ENCODE measurements at places on chromosomes 13 and 19.

- no peak for DNase-seq
Observed at GRCh38 chr13:112868308-112868707, 100.7 kb upstream of the MCF2L start.

DNA sequence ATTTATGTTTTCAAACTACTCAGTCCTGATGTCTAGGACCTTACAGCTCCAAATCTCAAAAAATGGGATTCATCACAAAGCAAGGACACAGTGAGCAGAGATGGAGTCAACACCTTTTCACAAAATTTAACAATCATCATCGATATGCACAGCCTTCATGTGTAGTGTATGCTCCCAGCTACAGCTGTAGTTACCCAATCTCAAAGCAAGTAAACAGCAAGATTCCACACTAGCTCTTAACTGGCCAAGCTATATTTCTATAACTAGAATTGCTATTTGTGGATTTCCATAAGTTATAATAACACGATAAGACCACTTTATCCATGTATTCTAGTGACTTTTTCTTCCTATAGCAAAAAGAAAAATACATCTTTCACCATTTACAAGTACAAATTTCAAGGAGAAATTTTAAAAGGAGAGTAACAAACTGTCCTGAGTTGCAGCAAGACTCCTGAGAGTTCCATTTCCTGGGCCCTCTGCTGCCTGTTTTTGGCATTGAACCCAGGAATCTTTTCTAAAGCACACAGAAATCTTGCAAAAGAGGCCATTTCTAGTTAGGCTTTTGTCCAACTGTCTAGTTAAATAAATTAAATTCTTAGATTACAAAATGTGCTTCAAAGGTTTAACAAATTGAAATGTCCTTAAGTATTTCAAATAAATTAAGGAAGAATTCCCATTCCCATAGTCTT lies 460.6 kb downstream of the FGF14 start:
- no peak for DNase-seq

GRCh38 chr19:30881281-30881680 lies 468.0 kb downstream of the TSHZ3 start:
- DNase-seq = no peak

DNA sequence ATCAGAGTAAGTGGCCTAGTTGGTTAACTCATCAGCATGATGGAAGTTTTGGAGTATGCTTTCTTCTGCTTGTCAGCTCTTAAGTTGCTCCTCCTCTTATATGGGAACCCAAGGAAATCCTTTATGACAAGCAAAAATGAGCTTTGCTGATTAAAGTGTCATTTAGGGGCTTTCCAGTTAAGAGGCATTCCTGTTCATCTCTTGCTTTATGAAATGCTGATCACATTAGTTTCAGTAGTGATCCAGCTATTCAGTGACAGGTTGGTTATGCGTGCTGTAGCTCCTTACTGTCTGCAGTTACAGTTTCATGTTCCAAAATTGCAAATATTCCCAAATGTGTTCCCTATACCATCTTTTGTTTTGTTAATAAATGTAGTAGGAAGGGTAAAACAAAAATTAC lies 146.6 kb downstream of the CDK8 start:
- no peak for DNase-seq

DNA sequence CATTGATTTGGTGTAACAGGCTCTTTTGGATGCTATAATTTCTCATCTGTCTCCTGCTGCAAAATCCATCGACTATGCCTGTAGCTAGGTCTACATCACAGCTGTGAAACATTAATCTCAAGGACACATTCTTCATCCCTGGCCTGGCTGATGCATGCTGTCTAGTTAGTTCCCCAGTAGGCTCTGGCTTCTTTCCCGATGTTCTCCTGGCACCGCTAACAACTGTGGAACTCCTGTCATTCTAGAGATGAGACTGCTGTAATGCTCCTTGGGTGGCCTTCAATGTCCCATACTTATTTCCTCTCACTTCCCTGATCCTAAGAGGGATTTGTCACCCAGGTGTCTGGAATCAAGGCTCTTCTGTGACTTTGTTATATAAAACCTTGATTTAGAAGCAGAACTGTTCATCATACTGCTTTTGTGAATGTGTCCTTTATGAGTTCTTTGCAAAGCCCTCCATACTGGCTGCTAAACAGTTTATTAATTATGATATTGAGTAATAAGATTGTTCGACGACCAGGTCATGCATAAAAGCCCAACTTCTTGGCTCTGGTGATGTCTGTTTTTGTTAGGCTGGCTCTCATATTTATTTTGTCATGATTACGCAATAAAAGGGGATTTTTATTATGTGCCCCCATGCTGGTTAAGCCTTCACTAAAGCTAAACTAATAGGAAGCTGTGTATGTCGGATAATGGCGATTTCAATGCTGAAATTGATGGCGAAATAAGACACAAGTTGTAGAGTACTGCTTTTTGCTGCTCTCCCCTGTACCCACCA lies 227.5 kb downstream of the DCT start:
- DNase-seq = no peak

- DNase-seq = no peak
Observed at GRCh38 chr19:38255383-38256014, 675 bp downstream of the PPP1R14A start.

- no peak for DNase-seq
Observed at GRCh38 chr13:100213576-100213975, 124.7 kb downstream of the PCCA start.

DNA sequence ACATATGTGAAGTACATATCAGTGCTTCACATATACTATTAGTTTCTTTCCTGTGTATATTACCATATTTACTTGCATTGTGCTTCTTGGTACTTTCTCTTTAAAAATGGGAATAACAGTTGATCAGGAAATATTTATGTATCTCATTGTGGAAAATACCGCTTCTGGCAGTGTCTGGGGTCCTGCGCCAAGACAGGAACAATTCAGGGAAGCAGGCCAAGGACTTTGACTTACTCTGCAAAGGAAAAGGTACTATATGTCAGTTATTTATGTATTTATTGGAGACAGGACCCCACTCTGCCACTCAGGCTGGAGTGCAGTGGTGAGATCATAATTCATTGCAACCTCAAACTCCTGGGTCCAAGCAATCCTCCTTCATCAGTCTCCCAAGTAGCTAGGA lies 57.7 kb upstream of the NBEA start:
- no peak for DNase-seq
